ENCODE measurements at places on chromosomes 13 and 19.

GRCh38 chr13:43133792-43134191 is 110.4 kb downstream of the DNAJC15 start:
- DNase-seq, result no peak

DNA sequence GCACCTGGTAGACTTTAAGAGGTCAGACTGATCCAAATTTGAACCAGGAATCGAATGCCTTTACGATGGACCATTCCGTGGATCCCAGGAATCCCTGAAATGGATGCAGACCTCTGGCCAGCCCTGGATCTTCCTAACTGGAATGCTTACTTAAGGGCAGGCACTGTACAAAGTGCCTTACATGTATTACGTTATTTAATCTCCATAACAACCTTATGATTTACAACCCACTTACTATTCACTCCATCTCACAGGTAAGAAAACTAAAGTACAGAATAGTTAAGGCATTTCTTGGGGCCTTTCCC is 93.6 kb downstream of the HSPH1 start:
- DNase-seq, result no peak

DNA sequence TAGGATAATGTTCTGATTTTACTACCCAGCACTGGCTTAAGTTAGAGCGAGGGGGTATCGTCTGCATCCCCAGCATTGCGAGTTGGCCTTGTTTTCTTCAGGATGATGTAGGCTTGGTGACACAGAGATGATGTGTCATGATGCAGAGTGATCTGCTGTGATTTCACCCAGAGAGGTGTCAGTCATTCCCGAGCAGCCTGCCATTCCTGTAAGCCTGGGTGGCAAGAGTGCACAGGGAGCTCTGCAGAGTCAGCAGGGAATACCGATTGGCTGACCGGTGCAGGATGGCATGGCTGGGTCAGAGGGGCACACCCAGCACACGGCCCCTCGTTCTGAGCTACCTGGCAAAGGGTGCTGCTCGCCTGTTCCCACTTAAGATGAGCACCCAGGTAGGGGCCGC is 15.8 kb upstream of the GJB6 start:
- DNase-seq, result no peak

- peak; percentile 15 for DNase-seq
Observed at GRCh38 chr13:100506154-100506553, 82.4 kb downstream of the GGACT start.

GRCh38 chr13:39200249-39200910 is 162.1 kb downstream of the NHLRC3 start:
- DNase-seq, result no peak

GRCh38 chr19:40369797-40370196 is 20.2 kb downstream of the HIPK4 start:
- DNase-seq, result no peak

GRCh38 chr13:110737555-110737954 is 24.1 kb downstream of the ING1 start:
- DNase-seq, result no peak

- no peak for DNase-seq
Observed at GRCh38 chr19:16309643-16310042, 15.0 kb upstream of the KLF2 start.

GRCh38 chr19:54253331-54254194 is 3.5 kb downstream of the LILRB5 start:
- DNase-seq, result no peak

GRCh38 chr13:97191615-97192014 is 30.5 kb upstream of the MBNL2 start:
- DNase-seq, result no peak

- no peak for DNase-seq
Observed at GRCh38 chr19:3105641-3106508, 11.7 kb downstream of the GNA11 start.

DNA sequence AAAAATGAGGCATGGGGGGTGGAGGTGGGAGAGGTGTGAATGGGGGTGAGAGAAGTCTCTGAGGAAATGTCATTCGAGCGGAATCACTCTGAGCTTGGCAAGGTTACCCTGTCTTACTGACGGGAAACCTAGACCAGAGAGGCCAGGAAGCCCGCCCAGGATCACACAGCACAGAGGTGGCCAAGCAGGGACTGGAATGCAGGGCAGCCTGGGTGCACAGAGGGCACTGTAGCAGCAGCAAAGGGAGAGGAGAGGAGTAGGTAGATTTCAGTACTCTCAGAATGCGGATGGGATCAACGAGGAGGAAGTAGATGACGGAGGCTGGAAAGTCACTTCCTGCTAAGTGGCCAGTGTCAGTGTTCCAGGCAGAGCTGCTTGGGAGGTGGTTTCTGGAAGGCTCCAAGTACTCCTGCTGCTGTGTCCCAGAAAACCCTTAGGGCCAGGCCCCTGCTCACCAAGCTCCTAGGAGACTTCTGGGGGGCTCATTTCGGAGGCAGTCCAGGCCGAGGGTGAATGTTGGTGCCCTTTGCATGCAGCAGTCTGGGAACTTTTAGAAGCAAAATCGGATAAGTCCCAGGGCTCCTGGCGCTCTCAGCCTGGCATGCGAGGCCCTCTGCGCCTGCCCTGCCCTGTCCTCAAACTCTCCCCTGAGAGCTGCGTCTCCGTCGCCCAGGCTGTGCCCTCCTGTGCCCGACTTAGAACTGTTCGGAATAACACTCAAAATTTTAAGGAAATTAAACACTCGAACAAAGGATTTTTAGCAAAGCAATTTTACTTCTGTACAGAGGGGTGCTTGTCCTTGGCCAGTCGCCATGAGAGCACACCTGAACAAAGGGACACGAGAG is 33.5 kb downstream of the DNM2 start:
- no peak for DNase-seq

DNA sequence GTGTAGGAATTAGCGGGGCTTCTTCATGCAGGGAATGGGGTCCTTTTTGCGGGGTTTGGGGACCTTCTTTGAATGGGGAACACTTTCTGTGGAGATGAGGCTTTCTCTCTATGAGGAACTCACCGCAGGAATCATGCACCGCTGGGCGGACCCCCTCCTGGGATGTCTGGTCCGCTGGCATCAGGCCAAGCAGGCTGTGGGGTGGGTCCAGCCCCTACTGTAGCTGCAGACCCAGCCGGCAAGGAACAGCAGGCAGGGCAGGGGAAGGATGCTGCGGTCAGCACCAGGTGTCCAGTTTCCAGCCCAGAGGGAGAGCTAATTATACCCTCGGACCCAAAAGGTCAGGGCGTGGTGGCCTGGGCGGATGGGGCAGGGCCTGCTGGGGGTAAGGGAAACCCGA is 1.8 kb downstream of the MYBPC2 start:
- DNase-seq, result no peak

GRCh38 chr19:47897861-47898260 is 11.7 kb upstream of the SULT2A1 start:
- DNase-seq, result no peak

GRCh38 chr19:47506459-47506858 is 8.4 kb downstream of the NAPA start:
- DNase-seq, result no peak

GRCh38 chr19:7787141-7787540 is 24.1 kb downstream of the CLEC4M start:
- DNase-seq, result no peak

- no peak for DNase-seq
Observed at GRCh38 chr19:49020931-49021895, 2.9 kb downstream of the CGB3 start.

Measured in activated CD4-positive, alpha-beta T cell treated with anti-CD3 and anti-CD28 coated beads, Interleukin-2, amount 50 U/mL, for 4 hours (primary cell).